Hindlimb muscle (tissue), 1 donor: ENCODE measurements at places on chromosomes 2 and 18. TPM values are rescaled to one million over a fixed set of nuclear protein-coding genes. Genes with fewer than 3 reads are reported as not detected.

Gene RAD51AP2
- polyA plus RNA-seq = 0.25 TPM

Gene NEB
- polyA plus RNA-seq = 1,512 TPM

Gene GCKR
- polyA plus RNA-seq = 0.22 TPM

Gene DUSP2
- polyA plus RNA-seq = 3.6 TPM

Gene FBXO41
- 0.23 TPM for polyA plus RNA-seq

Gene GKN2
- not detected for polyA plus RNA-seq

Gene IGFBP2
- 146 TPM for polyA plus RNA-seq

DNA sequence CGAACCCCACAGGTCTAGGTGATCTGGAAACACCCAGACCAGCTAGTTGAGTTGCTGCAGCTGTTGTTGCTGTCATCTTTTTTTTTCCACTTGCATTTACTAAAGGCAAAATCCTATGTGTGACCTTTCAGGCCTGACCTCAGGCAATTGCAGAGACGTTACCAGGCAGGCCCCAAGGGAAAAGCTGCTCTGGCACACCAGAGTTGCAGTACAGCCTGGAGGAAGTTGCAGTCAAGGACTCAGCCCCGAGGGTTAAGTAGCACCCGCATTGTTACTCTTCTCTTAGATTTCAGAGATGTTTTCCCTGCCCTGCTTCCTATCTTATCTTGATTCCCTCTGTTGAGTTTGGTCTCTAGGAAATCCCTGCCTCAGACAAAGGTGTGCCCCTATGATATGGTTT is 45.2 kb upstream of the SMAD2 start:
- no peak for DNase-seq

- no peak for DNase-seq
Measured at GRCh38 chr2:178530625-178531142, 50.4 kb downstream of the PLEKHA3 start.

DNA sequence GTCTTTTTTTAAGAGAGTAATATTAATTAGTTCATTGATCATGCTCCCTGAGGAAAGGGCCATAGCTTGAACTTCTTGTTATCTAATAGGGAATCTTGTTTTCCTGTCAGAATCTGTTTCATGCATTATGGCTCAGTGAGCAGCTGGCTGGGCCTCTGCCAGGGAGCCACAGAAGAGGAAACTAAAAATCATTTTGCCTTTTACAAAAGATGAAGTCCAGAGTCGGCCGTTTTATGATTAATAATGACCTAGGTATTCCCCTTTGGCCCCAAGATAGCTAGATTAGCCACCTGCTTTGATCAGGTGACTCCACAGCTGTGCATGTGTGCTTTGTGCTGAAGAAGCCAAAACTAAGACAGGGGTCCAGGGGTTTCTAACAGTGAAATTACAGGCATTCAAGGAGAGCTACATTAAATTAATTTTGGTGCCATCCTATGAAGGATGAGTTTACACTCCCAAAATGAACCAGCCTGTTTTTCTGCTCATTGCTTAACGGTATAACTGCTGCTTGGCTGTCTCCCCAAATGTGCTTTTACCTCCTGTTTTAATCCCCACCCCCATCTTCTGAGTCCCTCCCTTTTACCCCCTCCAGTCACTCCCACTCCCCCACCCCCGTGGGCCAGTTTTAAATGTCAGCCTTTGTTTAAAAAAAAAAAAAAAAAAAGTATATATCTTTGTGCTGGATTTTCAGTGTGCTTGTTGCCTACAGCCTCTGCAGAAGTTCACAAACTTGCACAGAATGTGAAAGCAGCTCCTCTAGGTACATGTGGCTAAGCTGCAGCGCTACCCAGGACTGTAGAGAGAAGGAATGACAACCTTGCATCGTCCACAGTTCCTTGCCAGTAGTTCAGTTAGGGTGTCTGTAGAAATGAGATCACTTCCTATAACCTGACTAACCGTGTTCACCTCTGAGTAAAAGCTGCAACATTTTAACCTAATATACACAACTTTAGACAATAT is 93.1 kb downstream of the CABLES1 start:
- DNase-seq = no peak

DNA sequence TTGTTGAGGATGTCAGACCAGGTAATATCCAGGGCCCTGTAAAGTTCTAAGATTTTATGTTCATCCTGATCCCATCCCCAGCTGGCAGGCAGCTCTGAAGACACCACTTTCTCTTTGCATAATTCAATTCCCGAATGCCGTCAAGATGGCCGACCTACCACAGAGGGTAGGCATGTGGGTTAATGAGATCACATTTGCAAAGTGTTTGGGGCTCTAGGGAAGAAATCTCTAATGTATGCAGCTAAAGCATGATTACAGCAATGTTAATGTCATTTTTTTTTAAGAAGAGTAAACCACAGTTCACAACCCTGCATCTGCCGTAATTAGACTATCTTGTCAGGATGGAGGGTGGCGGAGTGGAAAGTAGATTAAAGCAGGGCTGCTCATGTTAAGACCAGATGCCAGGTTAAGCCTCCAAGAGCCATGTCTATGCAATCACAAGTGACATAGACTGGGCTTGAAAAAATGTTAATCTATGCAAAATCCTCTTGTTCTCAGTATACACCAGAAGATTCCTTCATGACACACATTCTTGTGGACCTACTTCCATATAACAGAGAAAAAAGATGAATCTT is 131.4 kb downstream of the ALK start:
- no peak for DNase-seq

DNA sequence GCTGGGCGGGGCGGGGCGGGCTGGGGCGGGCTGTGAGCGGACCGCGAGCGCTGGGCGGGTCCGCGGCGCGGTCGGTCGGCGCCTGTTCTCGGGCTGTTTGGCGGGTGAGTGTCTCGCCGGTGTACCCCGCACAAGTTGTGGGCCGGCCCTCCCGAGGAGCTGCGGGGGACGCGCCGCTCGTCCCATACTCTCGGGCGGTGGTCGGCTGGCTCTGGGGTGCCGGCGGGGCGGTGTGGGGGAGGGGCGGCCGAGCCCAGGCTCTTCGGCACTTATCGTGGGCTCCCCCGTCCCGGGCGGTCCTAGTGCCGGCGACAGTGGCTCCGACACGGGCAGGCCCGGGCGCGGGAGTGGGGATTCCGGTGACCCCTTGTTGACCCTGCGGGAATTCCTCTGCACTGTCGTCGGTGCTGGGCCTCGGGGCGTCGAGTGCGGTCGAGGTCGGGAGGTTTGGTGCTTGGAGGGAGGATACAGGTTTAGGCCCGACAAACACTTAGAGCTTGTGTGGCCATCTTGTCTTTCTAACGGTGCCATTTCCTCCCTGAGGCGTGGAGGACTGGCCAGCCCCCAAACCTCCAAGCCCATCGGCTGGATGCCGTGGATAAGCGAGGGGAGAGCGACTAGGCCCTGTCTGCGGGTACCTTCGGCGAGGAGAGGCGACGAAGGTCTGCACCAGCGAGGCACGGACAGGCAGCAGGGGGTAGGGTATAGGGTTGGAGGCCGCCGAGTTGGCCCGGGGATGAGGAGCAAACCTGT is at the start of gene SEPTIN2:
SEPTIN2 (plus strand) TSS at position 47 of the 753 bp plus-strand sequence. CDS start 8,308 bp downstream, outside the sequence.
- DNase-seq = peak; percentile 83

- no peak for DNase-seq
Measured at GRCh38 chr2:231018184-231018583, 19.1 kb upstream of the C2orf72 start.

DNA sequence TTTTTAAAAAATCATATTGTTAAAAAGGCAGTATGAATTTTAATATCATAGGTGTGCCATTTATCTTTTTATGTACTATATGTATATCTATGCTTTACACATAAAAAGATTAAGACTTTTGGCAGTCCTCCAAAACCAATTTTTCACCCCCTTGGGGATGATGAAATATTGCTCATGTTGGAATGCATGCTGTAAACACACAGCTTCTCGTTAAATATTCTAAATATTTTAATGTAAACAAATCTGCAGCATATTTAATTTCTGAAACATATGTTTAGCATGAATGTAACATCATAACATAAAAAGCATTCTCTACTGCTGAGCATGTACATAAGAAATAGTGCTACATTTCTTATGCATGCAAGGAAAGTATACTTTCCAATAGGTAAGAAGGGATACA is 484.3 kb upstream of the LRATD1 start:
- DNase-seq = no peak

GRCh38 chr18:25896178-25896780 is 194.1 kb downstream of the SS18 start:
- peak; percentile 50 for DNase-seq
